Kidney (tissue), 22 donors: ENCODE measurements at places on chromosomes 2 and 18. TPM values are rescaled to one million over a fixed set of nuclear protein-coding genes. Genes with fewer than 3 reads are reported as not detected.

Gene ALPG
- not detected for polyA plus RNA-seq

Gene C18orf63
- polyA plus RNA-seq: not detected

Gene PROKR1
- polyA plus RNA-seq: not detected

DNA sequence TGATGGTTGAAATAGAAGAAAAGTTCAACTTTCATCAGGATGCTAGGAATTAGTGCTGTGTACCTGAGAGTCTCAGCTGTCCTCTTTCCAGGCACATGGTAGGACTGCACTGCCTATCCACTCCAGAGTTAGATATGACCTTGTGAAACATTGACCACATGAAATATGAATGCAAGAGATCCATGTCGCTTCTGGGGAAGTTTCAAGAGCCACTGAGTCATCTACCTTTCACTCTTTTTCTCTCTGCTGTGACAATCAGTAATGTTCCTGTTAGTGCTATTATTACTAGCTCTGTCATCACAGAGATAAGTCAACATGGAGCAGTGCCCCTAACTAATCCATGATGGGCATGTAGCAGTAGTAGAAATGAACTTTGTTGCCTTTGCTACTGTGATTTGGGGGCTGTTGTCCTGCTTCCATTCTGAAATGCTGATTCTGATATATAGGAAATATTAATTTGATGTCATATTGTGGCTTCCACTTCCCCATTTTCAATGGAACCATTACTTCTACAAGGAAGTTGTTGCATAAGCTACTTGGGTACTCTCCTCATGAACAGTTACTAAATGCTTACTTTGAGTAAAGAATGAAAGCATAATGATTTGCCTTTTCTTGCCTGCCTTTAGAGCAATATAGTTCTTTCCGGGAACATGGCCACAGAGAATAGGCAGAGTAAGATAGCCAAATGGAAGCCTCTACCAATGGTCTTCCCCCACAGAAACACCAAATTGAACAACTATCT lies 192.8 kb upstream of the ZNF521 start:
- DNase-seq: no peak

Gene ANTXR1
- 7.0 TPM for polyA plus RNA-seq

DNA sequence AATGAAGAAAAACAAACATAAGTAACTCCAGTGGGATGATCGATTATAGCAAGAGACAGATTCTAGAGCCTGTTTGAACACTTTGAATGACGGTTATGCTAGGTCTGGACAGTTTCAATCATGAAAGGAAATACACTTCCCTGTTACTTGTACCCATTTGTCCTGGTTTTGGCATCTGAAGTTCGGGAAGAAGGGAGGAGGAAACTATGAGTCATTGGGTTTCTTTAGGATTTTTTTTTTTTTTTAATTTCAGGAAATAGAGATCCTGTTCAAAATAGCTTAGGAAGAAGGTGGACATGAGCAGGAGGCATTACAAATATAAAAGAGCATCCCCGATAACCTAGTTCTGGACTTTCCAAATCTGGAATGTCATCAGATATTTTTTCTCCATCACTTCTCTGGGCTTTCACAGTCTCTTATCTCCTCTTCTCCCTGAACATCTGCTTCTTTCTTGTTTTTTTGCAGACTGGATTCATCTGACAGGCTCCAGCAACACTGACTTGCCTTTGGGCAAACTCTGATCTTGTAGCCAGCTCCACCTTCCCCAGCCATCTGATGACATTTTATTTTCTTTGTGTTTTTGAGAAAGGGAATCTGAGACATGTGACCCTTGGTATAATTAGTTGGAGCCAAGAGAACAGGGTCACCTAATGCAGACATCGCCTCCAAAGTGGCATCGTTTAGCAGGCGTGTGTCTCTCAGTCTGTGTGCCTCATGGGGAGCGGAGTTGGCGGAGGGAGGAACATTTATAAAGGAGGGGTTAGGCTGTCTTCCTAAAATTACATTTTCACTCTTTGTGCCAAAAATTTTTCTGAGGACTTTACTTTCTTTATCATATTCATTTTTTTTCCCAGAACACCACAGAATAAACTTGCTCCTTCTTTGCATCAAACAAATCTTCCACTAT lies 195.3 kb upstream of the EPHA4 start:
- DNase-seq: no peak

DNA sequence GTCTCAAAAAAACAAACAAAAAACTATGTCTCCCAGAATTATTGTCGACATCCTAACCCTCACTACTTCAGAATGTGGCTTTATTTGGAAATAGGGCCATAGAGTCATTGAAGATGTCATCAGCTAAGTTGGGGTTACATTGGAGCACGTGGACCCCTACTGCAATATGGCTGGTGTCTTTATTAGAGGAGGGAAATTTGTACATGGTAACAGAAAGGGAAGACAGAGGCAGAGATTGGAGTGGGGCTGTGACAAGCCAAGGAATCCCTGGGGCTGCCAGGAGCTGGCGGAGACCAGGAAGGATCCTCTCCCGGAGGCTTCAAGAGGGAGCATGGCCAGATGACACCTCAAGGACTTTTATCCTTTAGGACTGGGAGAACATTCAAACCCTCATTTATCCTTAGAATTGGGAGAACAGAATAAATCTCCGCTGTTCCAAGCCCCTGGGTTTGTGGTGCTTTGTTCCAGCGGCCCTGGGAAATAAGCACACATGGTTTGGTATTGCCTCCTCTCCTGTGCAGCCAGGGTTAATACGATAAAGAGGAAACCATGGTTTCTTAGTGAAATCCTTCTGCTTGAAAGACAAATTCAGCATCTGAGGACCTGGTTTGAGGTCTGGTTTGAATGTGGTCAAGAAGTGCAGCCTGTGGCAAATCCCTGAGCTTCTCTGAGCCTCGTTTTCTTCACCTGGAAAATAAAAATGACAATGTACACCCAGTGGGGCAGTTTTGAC lies 184.7 kb downstream of the MYCN start:
- DNase-seq: peak; percentile 3

DNA sequence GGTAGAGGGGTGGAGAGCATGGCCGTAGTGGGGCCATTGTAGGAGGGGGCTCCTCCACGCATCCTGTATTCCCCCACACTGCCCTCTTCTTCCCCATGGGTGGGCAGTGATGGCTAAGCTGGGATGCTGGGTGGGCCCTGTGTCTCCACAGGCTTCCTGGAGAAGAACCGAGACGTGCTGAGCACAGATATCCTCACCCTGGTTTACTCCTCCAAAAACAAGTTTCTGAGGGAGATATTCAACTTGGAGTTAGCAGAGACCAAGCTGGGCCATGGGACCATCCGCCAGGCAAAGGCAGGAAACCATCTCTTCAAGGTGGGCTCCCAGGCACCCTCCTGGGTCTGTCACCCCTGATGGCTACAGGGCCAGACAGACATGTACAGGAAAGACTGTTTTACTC lies 52.8 kb downstream of the MYO7B start:
- no peak for DNase-seq

Gene FEV
- not detected for polyA plus RNA-seq

- no peak for DNase-seq
Observed at GRCh38 chr2:130251873-130252620, 53.8 kb upstream of the TUBA3E start.

DNA sequence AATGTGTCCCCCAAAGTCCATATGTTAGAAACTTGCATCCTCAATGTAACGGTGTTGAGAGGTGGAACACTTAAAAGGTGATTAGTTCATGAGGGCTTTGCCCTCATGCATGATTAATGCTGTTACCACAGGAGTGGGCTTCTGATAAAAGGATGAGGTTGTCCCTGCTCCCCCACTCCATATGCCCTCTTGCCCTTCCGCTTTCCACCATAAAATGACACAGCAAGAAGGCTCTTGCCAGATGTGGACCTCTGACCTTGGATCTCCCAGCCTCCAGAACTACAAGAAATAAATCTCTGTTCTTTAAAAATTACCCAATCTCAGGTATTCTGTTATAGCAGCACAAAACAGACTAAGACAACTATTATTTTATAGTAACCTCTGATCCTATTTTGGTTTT lies 412.1 kb downstream of the NBAS start:
- DNase-seq: no peak

Gene LDLRAD4
- 2.3 TPM for polyA plus RNA-seq
